ENCODE measurements at places on chromosomes 3 and 15. TPM values are rescaled to one million over a fixed set of nuclear protein-coding genes. Genes with fewer than 3 reads are reported as not detected.

The INKA1 gene
- total RNA-seq, result 0.73 TPM

The IL17RC gene
- total RNA-seq, result 1.1 TPM

The MESP1 gene
- 1.3 TPM for total RNA-seq

The SEMA3G gene
- not detected for total RNA-seq

The GMNC gene
- not detected for total RNA-seq

Data from T-helper 1 cell treated with Interleukin-12 subunit alpha and Interleukin-12 subunit beta and Interleukin-4 antibody, amounts not matched to agents 30 ng/mL and 1 ng/mL, for 36 hours (primary cell).